GM18507 (cell line): ENCODE measurements at places on chromosomes 1 and 21.

DNA sequence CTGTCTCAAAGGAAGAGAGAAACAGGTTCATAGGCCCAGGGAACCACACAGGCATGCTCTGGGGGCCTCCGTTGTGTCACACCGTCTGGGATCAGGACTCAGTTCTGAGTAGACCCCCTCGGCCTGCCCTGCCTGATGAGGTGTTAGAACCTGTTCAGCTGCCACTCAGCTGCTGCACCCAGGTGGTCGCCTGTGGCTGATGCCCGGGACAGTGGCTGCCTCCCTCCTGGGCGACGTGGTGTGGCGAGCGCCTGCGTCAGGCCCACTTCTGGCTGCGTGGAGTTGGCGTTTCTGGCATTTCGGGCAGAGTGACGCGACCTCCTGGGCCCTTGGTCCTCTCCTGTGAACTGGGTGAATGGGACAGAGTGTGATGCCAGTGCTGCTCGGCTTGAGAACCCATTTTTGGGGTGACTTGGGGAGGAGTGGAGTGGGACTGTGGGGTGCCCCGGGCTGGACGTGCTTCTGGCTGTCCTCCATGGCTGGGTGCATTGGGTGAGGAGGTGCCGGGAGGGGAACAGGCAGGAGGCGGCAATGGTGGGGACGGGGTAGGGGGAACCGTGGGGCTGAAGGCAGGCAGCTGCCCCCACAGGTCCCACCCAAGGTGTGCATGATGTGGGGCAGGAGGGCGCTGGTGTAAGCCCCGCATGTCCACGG is 10.8 kb downstream of the CFAP410 start:
- DNase-seq: no peak

- DNase-seq: no peak
Measured at GRCh38 chr1:88350648-88351047, 333.4 kb upstream of the PKN2 start.

DNA sequence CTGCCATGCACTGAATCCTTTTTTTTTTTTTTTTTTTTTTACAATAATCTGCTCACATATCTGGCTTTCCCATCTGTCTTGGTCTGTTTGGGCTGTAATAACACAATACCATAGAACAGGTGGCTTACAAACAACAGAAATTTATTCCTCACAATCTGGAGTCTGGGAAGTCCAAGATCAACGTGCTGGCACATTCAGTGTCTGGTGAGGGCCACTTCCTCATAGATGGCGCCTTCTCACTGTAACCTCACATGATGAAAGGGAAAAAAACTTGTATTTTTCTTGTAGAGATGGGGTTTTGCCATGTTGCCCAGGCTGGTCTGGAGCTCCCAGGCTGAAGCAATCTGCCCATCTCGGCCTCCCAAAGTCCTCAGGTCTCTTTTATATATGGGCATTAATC is 13.0 kb upstream of the PARP1 start:
- DNase-seq: no peak

- DNase-seq: no peak
Measured at GRCh38 chr1:115286431-115287205, 51.4 kb downstream of the NGF start.

GRCh38 chr1:164643018-164643417 is 84.0 kb downstream of the PBX1 start:
- no peak for DNase-seq

- DNase-seq: no peak
Measured at GRCh38 chr1:19079541-19080472, 123.3 kb upstream of the IFFO2 start.

- no peak for DNase-seq
Measured at GRCh38 chr1:226429858-226430715, 22.2 kb upstream of the PARP1 start.

DNA sequence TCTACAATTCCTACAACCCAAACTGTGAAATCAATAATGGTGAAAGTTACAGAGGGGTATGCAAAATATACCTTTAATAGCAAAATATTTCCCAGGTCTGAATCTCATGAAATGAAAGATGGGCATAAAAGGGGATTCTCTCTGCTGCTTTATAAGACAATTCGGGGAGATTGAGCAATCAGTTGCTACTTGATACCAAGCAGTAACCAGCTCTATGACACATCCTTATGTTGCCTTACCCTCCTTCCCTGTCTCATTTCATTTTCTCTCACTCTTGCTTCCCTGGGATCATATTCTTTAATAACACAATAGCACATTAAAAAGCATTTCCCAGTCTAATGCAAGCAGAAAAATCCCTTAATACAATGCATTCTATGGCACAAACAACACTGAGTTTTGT is 29.0 kb downstream of the ZSWIM5 start:
- DNase-seq: no peak

DNA sequence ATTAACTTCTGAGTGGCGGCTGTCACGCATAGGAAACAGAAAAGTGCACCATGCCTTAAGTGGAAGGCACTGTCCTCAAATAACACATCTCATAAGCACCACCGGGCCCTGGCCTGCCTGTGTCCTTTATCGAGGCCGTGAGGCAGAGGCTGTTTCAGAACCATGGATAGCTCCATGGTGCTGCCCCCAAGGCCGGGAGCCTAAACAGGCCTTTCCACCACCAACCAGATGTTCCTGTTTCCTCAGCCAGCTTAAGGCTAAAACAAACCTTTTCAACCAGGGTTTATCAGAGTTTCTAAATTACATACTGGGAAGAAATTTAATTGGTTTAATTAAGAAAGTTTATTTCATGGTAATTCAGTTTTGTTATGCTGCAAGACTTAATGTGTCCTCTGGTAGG is 114.4 kb downstream of the DMRTA2 start:
- no peak for DNase-seq

DNA sequence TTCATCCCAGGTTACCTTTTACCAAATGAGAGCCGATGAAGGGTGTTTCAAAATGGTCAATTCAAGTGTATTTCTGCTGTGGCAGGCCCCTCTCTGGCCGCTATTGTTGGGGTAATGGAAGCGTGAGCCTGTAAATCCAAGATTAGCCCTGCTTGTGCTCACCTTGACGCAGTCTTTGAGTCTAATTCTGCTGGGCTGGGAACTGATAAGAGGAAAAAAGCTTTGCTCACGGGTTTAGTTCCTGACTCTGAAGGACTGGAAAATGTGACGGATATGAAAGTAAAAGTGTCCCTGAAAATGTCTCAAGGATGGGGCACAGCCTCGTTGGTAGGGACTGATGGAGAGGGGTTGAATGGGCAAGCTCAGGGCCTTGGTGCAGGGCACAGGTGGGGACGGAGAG is 125.9 kb upstream of the GALNT2 start:
- DNase-seq: no peak

DNA sequence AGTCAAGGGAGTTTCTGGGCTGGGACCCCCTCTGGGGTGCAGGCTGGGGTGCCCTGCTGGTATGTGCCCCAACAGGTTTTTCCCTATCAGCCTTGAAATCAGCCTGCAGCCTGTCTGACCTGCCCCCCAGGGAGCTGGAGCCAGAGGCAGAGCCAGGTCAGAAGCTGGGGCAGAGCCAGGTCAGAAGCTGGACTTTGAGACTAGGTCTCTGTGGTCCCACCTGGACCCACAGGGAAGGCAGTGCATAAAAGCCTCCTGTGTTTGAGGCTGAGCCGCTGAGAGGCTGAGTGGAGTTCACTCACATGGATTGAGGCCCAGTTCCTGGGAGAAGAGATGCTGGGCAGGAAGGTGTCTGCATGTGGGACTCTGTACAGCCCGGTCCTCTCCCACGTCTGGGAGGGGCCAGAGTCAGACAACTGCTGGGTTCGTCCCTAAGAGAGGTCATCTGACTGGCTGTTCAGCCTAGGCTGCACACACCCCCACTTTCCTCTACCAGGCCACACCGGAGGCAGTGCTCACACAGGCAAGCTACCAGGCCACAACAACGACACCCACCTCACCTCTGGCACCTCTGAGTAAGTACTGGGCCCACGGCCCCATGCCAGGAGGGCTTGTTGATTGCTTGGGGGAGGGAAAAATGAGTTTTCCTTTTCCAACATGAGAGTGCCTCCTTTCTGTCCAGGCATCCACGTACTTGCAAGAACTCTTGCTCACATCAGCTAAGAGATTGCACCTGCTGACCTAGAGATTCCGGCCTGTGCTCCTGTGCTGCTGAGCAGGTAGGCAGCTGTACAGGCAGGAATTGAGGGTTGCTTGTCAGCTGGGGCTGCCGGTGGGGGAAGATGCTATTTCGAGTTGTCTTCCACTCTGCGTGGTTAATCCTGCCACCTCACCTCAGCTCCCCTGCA is at the start of gene ANXA9:
TSS of gene ANXA9 (plus strand) at position 488 of the 908 bp plus-strand sequence. CDS start 814 bp downstream, outside the sequence.
- no peak for DNase-seq

GRCh38 chr1:204257446-204257845 is 43.7 kb upstream of the GOLT1A start:
- DNase-seq: no peak

DNA sequence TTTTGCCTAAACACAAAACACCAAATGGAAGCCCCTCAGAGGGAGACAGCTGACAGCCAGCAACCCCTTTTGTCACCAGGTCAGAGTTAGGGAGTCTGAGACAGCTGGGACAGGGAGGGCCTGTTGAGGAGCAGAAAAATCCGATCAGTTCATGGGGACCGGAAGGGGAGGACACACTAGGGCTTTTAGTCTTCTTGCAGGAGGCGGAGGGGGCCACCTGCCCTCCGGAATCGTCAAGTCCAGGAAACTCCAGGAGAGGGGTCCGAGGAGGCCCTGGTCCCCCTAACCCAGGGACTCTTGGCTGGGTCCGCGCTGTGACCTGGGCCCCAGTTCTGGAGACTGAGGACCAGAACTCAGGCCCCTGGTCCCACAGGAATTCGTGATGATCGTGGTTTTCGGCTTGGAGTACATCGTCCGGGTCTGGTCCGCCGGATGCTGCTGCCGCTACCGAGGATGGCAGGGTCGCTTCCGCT is 34.2 kb downstream of the KCNQ4 start:
- no peak for DNase-seq

DNA sequence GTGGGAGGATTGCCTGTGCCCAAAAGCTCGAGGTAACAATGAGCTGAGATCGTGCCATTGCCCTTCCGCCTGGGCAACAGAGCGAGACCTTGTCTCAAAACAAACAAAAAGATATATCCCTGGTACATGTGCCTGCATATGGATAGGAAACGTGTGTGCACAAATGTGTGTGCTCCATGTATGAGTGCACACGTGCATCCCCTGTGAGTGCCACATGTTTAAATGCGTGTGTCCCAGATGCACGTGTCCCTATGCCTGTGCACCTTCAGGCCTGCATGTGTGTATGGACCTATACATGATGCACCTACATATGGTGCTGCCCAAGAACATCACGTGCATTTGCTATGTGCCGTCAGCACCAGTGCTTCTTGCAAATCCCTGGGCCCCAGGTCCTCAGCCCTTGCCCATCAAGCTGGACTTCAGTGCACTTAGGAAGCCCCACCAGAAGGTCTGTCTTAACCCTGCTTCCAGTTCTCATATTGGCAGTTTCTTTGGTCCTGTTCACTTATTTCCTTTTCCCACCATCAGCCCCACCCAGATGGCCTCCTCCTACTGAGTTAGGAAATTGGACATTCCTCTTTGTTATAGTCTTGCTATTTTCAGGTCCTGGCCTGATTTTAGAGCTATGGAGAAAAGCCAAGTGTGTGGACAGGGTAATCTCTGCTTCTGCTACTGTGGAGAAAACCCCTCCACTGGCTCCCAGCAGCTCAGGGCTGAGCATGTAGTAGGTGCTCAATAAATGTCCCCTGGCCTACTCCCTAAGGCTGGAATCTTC is 15.4 kb downstream of the TIE1 start:
- no peak for DNase-seq

DNA sequence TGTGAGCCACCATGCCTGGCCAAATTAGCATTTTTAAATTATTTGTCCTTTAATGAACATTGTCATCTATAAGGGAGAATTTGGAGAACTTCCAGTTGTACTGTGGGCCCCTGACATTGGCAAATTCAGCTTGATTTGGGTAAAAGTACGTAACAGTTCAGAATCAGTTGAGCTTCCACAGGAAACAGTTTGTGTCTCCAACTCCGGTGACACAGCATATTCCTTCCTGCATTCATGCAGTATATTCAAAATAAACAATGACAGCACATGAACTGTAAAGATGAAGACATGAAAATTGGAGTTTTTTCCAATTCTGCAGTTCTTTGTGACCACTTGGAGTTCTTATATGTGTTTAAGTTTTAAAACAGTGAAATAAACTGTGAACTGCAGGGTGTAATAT is 28.2 kb downstream of the RNF220 start:
- no peak for DNase-seq

DNA sequence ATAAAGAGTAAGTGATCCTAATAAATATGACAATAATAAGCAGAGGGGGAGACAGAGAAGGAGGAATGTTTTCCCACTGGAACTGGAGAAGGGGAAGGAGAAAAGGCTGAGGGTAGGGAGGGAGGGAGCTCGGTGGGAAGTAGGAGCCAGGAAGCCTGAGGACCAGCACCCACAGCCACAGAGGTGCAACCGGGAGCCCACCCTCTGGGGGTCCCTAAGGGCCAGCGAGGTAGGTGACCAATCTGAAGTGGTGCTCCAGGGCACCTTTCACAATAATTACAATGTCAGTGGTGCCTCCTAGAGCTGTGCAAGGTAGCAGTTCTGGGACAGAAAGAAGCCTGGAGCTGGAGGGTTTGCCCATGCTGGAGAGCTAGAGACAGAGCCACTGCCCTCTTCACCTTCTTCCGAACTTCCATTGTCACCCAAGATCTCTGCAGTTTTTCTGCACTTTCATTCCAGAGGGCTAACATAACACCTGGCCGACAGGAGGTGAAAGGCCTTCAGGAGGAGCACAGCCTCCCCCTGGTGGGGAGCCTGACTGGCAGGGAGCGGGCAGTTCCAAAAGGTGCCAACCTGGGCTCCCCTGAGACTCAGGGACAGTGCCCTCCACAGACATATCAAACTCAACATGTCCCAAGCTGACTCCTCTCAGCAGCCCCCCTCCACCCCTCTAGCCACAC is 4.1 kb upstream of the AHCYL1 start:
- DNase-seq: no peak

GRCh38 chr1:162128693-162129356 is 59.3 kb downstream of the NOS1AP start:
- no peak for DNase-seq

DNA sequence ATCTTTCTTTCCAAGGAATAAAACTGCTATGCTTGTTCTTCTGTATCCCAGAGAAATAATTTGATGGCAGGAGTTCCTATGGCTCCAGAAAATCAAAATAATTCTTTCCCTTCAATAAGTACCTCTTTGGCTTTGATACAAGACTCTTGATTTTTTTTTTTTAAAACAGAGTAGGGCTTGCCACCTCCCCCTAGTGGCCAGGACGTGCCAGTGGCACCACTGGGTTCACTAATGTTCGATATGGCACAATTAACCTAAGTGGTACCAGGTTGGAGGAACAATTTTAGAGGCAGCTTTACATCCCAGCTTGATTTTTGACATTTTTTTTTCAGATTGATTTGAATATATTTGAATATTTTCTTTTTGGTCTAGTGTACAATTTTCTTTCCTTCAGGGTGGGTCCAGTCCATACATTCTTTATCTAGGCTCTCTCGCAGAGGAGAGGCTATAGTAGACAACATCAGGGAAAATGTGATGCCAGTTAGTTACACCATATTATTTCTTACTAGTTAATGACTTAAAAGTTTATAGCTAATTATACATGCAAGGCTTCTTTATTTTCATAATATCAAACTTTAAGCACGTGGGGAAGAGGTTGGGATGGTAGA is 330.9 kb downstream of the S1PR1 start:
- DNase-seq: peak; percentile 5
